NCI-H2081 treated with DMSO at 0.1 percent for 48 hours (cell line): ENCODE measurements at places on chromosomes 2 and 18.

DNA sequence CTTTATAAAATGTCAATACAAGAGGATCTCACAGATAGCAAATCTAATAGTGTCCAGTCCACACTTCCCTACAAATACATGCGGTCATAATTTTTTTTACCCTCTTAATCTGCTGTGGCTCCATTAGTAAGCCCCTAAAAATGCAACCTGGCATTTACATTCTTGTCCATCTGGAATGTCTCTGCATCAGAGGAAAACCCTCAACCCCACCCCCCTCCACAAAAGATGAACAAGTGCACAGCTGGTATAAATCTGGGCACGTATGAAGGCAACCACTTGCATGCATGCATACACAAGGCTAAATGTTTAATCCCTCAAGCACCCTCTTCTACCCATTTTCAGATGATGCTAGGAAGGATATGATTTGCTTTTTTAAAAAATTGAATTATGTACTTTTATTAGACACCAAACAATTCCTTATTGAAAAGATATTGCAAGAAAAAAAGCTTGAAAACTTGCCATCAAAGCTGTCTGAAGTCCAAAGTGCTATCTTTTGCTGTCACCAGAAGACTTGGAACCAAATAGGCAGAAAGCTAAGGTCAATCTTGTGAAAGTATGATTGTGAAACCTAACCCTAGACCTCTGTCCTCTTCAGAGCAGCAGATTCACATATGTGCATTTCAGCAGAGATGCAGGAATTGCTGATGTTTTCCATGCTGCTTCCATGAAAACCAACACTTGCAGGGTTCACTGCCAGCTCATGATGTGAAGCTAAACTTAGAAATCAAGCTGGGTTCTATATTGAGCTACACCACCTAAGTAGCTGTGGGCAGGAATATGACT lies 39.0 kb downstream of the IRS1 start:
- DNase-seq: no peak

DNA sequence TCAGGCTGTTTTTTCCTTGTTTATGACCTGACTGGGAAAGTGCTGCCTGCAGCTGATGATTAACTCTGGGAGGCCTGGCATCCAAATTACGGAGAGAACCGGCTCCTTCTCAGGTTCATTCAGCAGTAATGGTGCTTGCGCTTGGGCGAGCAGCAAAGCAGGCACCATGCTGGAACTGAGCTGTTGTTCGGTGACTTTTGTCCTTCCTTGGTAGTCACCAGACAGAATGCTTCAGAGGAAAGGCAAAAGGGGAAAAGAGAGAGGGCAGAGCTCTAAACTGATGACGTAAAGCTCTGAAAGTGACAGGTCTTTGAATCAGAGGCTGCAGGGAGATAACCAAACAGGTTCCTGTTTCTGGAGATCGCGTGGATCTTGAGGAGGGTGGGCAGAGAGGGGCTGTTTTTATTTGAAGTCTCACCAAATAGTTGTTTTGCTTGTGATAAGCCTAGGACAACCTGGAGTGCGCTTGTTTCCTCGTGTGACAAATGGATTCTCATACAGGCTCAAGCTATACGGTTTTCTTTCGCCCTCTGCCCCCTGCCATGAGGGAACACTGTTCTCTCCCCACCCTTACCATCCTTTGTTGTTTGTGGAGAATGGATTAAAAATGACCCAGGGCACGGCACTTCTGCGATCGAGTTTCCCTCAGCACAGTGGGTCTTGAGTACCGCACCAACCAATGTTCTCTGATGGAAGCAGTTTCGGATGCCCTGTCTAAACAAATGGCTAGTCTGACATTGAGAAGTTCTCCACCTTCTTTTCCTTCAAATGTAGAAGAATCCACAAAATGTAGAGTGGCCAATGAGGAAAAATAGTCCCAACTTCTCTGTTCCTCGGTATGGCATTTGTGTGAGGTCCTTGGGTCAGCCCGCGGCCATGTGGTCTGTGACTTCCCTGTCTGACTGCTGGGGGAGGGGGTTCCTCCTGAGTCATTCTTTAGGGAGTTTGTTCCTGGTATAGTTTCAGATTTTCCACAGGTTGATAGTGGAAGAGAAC lies 1.3 kb downstream of the RASGRP3 start:
- DNase-seq: no peak

DNA sequence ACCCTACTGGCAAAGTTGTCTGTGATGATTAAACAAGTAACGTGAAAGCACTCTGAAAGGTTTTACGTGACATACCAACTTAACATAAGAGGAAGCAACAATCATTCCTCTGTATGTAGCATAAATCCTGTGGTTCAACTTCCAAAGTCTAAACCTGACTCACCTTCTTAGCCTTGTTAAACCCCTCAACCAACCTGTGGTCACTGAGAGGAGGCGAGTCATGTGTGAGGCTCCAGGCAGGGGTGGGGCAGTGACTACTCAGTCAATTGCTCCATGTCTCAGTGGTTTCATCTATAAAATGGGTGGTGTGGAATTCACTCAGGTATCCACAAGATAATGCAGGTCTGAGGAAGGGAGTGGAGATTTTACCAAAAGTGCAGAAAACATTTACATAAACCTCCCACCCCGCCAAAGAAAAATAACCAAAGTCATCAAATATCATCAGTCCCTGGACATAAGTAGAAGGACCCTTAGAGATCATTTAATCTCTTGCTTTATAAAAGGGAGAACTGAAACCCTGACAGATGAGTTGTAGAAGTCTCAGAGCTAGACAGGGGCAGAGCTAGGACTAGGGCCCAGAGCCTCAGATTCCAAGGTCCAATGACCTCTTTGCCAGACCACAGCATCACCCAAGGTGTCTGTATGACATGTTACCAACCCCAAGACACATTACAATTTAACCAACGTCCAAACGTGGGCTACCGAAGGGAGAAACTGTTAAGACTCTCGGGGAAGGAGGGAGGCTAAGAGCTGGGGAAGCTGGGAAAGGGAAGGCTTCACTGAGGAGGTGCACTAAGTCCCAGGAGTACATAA lies 3.7 kb upstream of the PCBP1 start:
- DNase-seq: no peak

DNA sequence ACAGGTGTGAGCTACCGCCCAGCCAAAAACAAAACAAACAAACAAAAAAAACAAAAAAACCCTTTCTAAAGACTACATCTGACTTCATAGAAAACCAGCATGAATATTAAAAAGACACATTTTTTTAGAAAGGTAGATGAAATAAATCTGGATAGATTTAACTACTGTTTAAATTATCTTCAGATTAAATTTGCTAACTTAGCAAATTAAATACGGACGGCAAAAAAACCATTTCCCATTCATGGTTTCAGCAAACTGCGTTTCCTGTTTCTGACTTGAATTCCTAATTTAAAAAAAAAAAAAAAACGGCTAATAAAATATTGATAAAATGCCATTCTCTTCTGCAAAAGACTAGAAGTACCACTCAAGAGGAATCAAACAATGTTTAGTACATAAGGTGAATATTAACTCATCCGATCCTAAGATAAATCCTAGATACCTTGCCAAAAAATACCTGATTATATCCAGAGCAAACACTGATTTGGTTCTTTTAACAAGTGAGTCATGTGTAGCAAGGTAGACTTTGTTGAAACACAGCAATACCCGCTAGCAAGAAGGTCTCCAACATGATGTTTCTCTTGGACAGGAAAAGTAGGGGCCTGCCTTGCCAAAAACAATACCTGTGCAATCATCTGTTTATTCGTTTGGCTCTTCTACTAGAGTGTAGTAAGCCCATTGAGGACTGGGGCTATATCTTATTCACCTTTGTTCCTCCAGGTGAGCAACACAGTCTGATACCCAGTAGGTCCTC lies 96.2 kb downstream of the BARD1 start:
- DNase-seq: no peak

- DNase-seq: no peak
These were observed 25.6 kb downstream of the MRPL33 start for GRCh38 chr2:27796791-27797765.

DNA sequence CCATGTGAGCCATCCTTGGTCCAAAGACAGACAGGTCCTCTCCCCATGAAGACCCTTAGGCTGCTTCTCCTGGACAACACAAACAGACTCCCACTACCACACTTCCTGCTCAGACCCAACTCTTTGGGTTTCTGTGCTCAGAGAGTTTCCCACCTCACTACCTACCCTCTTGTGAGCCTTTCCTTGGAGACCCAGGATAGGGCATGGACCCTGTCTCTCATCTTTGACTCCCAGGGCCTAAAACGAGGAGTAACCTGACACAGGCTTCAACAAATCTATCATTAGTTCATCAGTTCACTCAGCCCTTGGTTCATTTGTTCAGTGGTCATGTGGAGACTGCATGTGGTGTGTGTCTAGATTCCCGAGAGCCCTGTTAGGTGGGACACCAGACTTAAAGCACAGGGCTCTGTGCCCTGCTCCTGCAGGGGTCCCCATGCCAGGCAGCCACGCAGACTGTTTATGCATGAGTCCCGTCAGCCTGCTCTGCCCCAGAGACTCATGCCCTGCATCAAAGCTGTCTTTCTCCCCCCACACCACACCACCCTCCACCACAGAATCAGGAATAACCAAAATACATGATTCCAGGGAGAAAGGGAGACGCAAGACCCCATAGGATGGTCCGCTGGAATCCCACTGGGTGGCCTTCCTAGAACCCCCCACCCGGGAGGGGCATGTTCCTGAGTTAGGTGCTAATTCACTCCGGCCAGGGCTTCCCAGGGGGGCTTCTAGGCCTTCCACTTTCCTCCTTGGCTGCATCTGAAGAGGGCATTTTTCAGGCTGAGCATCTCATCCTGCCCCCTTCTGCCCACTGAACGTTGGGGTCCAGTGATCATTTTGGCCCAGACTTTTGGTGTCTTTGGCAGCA lies 100.2 kb upstream of the TEX51 start:
- DNase-seq: no peak

- DNase-seq: no peak
These were observed 4.2 kb upstream of the B4GALT6 start for GRCh38 chr18:31688606-31689005.

GRCh38 chr2:184920451-184920965 lies 322.2 kb downstream of the ZNF804A start:
- no peak for DNase-seq

- DNase-seq: no peak
These were observed 171.3 kb downstream of the THADA start for GRCh38 chr2:43424262-43425207.

DNA sequence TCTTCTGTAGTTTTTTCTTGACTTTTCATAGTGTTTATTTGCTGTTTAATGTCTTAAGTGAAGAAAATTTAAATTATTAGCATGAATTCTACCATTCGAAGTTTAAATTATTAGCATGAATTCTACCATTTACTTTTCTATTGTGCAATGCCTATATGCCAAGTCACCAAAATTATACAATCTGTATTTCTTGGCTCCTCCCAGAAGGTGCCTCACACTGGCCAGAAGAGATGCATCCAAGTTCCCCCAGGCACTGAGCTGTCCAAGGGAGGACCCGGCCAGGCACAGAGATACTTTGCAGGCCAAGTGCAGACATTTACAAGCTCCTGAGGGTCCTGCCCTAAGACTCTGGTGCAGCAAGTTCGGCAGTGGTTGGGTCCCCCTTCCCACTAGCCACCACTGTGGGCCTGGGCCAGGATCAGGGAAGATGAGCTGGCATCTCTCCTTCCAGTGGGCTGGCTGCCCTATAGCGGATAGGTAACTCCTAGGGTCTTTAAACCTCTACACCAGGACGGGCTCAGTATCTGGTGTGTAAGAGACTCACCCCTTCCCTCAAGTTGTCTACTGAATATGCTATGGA lies 31.3 kb downstream of the TMEM247 start:
- no peak for DNase-seq

DNA sequence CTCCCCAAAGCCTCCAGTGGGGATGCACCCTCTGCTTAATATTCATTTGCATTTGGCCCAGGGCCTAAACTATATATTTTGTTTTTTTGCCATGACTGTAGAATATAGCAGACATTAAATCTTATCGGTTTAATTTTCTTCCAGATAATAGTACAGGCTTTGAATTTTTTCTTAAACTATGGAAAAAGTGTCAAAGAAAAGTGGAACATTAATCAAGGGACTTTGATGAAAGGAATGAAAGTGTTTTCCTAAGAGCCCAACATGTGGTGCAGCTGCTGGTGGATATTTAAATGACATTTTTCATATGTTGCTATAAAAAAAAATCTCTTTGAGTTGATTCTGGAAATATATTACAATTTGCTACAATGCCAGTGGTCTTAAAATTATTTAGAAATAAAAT lies 346.8 kb downstream of the CYP26B1 start:
- DNase-seq: no peak

DNA sequence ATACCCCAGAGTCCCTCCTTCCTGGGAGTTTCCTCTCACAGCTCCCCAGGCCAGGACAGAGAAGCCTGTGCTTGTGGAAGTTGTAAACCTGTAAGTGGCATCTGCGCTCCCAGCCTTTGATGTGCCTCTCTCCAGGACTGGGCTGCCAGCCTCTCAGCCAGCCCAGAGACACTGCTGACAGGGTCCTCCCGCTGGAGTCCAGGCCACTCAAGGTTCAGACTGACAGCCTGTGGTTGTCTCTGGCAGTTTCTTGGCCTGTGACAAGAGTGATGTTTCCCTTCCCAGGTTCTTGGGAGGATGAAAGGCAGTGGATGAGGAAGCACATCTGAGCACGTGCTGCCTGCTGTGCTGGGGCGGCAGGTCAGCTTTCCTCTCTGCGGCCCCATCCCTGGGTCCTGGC lies 3.0 kb downstream of the SLC35F6 start:
- DNase-seq: no peak

- no peak for DNase-seq
These were observed 35.0 kb downstream of the RTN4 start for GRCh38 chr2:55014962-55015939.

GRCh38 chr2:60504049-60504448 lies 49.4 kb downstream of the BCL11A start:
- DNase-seq: no peak

DNA sequence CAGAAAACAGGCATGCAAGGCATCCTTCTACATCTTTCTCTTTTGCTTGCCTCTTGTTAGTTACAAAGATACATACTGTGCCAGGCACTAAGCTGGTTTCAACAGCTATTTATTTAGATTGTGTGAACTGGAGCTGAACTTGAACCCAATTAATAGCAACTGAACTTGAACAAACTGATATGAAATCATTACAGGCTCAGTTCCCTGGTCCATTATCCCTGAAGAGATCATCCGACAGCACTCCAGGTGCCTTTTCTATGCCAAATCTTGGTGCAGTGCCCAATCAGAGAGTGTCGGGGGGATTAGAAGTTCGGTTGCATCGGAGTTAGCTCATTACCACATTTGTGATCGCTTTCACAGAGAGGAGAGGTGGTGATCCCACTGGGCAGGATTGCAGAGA lies 477.6 kb downstream of the PARD3B start:
- DNase-seq: no peak

DNA sequence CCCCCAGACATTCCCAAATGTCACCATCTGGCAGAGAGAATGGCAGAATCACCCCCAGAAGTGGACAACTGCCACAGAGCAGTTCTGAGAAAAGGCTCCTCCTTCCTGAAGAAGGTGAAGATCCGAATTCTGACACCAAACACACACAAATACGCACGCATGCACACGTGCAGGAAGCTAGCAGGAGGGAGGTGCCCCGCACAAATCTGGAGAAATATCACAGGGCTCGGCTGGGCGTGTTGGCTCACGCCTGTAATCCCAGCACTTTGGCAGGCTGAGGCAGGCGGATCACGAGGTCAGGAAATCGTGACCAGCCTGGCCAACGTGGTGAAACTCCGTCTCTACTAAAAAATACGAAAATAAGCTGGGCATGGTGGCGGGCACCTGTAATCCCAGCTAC lies 38.5 kb upstream of the ATG16L1 start:
- no peak for DNase-seq
